ENCODE measurements at places on chromosomes 1 and 21.

DNA sequence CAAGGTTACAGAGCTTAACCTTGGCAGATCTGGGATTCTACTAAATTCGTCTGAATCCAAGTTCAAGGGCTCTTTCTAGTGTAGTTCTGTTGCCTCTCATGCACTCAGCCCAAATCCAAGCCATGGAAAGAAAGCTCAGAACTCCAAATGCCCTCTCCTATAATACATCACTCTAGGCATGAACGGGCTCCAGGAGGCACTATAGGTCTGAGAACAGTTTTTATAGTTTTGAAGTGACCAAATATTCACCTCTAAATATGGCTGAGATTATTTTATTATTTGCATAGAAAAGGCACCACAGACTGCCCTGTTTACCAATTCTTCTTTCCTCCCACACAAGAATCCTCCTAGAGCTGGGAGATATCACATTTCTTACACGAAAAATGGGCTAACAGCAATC, 327.9 kb upstream of the BEND5 start:
- DNase-seq, result no peak

- no peak for DNase-seq
Measured at GRCh38 chr1:229710746-229711145, 84.7 kb downstream of the URB2 start.

GRCh38 chr21:32806810-32807386, 35.3 kb upstream of the PAXBP1 start:
- no peak for DNase-seq

GRCh38 chr1:60388092-60388987, 314.8 kb upstream of the C1orf87 start:
- DNase-seq, result no peak

DNA sequence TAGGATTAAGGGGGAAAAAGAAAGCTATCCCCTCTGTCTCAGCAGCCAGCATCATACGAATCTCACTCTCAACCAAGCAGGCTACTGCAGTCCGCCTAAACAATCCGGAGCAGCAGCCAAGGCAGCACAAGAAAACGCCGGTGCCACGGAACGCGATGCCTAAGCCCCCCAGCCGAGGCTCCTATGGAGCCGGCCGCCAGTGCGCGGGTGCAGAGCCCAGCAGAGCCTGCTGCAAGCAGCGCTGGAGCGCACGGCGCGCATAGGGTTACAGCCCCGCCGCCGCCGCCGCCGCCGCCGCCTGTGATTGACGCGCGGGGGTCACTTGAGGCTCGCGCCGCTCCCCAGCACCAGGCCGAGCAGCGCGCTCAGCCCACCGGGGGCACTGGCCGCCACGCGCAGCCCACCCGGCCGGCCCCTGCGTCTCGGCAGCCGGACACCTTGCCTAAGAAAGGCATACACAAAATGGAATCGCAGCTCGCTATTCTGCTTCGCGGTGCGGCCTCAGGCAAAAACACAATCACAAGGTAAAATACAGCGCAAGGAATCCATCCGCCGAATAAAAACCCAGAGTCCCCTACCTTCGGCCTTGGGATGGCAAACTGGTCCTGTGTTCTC, 780 bp downstream of the HIVEP3 start:
- no peak for DNase-seq

GRCh38 chr1:159935719-159936272, 9.6 kb downstream of the IGSF9 start:
- peak; percentile 55 for DNase-seq

DNA sequence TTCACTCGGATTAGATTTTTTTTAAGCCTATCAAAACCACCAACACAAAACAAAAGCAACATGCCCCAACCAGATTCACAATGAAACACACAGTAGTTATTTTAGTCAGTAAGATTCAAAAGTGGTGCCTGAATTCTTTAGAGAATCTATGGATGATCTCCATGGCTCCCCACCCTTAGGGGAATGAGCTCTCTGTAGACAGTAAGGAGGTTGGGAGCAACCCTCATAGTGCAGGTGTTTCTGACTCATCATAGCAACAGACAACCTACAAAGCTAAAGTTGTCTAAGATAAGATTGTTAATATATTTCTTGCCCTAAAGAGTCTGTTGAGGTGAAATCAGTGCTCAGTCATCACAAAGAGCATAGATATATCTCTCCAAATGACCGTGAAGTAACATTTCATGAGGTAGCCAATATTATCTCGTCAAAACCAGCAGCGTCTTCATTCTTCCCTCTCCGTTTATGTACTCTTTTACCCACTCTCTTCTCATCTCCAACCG, 78.3 kb downstream of the ADAMTS1 start:
- DNase-seq, result no peak

DNA sequence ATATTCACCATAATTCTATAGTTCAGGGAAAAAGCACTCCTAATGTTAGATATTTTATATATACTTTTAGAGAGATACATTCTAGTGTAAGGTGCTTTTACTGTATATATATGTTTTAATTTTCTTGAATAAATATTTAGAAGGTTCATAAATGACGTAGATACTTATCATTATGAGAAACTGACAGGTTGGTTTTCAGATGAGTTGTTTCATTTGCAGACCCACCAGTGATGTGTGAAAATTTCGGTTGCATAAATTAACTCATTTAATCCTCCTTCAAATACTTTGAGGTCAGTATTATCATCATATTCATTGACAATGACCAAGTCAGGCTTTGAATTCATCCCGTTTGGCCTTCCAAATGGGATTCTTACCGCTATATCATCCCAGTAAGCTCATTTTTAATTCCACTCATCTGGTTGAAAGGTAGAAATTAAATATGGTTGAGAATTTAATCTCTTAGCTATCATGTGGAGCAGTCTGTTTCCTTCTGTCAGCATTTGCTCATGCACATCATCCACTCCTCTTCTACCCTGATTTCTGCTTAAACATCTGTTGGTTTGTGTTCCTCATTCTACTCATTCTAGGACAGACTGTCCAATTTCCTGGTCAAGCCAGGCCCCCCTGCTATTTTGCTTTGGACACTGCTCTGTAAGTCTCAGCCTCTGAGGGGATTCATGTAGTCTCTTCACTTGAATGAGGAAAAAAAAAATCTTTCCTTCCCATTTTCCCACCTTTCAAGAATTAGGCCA, 1156.6 kb downstream of the PLA2G4A start:
- no peak for DNase-seq

DNA sequence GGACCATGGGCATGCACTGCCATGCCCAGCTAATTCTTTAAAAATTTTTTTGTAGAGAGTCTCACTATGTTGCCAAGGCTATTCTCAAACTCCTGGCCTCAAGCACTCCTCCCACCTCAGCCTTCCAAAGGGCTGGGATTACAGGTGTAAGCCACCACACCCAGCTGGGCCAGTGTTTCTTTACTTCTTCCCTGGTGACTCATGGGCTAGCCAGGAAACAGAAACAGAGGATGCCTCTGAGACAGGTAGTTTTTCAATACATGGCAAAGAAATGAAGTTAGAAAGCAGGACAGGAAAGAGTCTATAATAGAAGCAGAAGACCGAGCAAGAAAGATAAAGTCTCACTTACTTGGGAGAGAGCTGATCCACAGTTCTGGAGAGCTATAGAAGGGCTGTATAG, 7.6 kb upstream of the C1orf74 start:
- DNase-seq, result no peak

Data from AML-193 (cell line).